ENCODE measurements at places on chromosomes 1 and 21.

DNA sequence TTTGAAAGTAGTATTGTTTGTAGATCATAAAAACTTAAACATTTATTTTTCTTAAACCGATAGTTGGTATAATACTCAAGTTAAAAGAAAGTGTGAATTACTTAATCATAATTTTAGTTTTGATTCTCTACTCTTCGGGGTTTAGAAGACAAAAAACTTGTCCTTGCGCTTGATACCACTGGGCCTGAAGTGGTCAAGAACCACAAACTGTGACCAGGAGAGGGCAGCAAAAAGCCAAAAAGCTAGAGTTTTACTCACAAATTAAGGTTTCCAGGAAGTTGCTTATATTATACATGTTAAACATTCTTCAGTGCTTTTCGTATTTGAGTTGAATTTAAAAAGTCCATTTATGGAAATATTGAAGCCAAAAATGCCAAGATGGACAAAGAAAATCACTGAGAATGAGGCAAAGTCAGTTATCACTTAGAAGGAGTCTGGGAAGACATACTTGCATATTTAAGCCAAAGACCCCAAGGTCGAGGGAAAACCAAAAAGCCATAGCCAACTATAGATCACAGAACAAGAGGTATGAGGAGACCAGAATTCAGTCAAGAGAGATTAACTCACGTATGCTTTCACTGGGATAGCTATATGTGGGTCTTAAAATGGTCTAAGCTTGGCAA is 34.2 kb downstream of the EFCAB7 start:
- DNase-seq: peak; percentile 56

DNA sequence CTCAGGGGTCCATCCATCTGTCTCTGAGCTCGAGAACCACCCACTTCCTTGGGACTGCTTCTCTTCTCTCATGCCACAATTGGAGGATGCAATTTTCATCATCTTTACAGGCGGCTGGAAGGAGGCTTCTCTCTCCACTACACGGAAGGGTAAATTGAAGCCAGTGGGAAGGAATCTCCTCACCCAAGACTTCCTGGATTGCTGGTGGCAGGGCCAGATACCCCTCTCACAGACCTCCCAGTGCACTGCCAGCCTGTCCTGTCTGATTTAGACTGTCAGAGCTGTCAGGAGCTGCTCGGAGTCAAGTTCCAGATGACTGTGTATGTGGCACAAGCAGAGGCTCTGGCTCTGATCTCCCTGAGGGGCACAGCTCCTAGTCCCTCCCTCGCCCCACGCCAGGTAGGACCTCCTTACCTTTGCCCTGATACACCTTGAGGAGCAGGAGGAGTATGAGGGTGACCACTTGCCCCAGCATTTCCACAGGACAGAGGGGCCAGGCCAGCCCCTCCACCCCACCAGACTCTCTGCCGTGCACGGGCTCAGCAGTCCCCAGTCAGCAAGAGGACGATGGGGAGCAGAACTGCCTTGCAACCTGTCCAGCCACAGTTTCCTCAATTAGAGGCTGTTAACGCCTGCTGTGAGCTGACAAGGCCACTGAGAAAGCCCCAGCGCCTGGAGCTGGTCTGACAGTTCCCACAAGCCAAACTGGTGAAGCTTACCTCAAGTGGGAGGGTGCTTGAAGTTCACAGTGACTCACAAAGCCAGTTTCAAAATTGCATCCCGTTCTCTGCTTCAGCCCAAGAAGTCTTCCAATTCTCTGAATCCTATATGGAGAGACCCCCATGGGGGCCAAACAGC is at the start of gene CD244:
Gene CD244 (minus strand): TSS at position 685 of the 858 bp plus-strand sequence. CDS start 210 bp downstream, at position 475.
- DNase-seq: no peak

DNA sequence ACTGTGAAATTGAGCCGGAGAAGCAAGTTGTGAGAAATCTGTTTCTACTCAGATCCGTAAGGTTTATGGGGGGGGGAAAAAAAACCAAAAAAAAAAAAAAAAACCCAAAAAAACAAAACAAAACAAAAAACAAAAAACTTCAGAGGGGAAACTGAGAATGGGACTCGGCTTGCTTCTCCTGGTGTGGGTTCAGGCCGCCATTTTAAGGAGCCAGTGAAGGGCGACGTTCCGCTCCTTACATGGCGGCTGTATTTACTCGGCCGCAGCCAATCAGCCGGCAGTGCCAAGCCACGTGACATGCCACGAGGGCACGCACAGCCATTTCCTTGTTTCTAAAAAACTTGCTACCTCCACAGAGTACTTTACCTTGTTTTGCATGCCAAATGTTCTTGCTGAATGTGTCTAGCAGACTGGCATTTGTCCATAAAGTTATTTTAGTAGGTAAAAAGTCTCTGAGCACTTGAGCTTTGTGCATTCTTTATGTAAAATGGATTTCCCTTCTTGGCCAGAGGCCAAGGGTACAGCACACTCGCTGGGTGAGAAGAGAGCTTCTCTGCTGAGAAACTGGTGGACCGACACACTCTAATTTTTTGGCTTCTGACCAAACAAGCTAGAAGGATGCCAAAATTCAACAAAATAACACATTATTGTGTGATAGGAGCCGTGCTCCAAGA is 101.8 kb downstream of the NFIA start:
- peak; percentile 37 for DNase-seq

GRCh38 chr1:219413536-219413935 is 199.4 kb downstream of the ZC3H11B start:
- no peak for DNase-seq

GRCh38 chr1:58287894-58288623 is 258.5 kb downstream of the OMA1 start:
- peak; percentile 22 for DNase-seq

GRCh38 chr1:58397187-58397820 is 149.2 kb downstream of the OMA1 start:
- DNase-seq: no peak

- no peak for DNase-seq
Observed at GRCh38 chr1:114820392-114820791, 34.3 kb upstream of the SYCP1 start.

DNA sequence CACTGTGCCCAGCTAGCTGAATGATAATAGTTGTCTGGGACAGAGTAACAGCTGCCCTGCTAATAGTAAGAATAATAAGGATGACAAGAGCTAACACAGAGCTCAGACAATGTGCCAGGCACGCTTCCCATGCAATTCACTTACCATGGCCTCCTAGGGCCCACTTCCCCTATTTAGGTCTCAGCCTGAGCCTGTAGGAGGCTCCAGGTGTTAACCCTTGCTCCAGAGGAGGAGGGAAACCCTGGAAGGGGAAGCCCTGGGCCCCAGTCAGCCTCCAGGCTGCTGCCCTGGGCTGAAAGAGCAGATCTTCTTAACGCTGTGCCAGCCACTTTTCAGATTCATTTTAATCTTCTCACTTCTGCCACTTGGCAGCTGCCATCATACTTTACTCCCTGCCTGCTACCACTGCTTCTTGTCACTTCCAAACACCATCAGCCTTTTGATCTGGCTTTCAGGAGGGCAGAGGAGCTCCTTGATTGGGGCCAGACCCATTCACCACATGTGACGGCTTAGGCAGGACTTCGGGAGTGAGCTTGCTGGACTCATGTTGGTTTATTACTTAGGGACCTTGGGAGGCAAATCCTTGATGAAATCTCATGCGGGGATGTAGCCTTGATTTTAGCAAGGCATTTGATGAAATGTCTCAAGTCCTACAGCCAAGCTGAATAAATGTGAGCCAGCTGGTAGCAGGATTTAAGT is 66.7 kb upstream of the PARP1 start:
- DNase-seq: no peak

GRCh38 chr1:47810964-47811682 is 186.1 kb downstream of the TRABD2B start:
- no peak for DNase-seq

DNA sequence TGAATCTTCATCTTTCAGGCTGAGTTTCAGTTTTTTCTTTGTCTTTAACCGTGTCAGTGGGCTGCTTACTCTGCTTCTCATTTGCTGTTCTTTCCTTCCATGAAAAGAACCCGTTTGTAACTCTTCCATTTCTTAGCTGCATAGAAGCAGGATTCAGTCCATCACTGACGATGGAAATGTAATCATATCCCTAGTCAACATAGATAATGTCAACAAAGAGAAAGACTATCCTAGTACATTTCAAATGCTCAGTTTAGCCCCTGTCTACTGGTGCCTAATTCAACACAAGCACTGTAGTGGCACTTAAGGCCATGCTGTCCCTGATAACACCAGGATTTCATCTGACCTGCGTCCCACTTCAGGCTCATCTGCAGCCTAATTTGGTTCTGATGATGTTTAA is 376 bp downstream of the GBP1 start:
- DNase-seq: no peak

DNA sequence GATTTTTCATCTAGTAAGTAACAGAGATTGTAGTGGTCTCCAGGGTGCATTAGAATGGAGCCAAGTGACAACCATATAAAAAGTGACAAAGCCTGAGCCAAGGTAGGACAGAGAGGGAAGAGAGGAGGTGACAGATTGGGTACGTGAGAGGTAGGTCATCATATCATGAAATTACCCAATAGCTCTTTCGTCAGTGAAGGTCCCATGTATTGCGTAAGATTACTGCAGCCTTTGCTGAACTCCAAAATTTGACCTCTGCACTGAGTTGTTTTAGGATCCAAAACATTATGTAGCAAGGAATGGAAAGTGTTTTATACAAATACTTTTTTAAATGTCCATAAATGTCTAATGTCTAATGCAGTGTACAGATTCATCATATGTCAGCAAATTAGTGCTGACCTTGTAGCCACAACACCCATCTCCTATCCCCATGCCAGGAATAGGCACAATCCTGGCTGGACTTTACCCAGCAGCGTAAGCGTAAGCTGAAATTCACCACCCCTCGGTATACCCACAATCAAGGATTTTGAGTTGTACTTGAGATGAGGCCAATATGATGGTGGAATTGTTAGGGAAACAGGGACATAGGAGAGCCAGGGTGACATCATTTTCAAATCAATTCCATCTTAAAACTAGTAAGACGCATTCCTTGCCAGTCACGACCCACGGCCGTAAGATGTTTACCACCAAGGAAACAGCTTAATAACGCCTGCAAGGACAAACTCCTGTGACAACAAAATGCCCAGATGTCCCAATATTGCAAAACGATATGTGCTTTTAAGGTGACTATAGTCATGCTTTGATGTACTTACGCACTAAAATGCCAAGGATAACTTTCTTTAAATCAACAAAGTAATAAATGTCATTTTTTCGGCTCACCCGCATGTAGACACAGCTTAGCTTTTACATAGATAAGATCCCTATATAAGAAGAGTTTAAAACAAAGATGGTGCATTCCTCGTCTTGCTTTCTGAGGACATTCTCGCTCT is 38.1 kb upstream of the GREM2 start:
- DNase-seq: no peak

DNA sequence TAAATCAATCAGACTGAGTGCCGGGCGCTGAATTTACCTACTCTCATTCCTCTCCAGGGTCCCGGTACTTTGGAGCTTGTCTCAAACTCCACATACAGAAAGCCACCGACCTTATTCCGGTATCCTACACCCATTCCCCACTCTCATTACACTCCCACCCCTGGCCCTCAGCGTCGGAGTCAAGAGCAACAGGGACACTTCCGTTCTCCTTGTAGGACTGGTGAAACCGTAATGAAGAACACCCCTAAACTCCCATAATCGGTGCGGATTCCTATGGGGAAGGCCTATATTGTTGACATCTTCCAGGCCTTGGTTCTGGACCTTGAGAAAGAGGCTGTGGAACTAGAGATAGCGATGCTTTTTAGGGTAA is 798 bp downstream of the ZBED6 start:
- DNase-seq: peak; percentile 24

- DNase-seq: peak; percentile 56
Observed at GRCh38 chr1:179105393-179105792, 23.5 kb downstream of the TOR3A start.

DNA sequence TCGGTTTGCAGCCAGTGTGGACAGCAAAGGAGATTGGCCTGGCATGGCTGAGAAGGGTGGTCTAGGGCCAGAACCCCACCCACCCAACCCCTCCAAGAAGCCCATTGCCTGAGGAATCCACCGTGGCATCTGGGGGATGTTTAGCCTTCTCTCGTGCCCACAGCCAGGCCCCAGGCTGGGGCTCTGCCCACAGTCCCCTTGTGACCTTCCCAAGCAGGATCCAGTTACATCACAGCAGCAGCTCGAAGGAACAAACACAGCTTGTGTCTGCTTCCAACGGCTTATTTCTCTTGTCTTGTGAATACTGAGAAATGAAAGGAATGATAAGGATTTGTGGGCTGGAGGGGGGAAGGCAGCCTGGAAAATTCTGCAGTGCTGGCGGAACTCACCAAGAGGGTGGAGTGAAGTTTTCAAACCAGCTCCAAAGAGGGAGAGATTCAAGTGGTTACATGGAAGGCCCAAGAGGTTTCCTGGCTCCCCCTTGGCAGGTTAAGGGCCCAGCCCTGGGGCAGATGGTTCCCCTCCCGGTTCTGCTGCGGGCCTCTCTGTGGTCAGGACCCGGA is 61.6 kb downstream of the DHRS3 start:
- DNase-seq: no peak

DNA sequence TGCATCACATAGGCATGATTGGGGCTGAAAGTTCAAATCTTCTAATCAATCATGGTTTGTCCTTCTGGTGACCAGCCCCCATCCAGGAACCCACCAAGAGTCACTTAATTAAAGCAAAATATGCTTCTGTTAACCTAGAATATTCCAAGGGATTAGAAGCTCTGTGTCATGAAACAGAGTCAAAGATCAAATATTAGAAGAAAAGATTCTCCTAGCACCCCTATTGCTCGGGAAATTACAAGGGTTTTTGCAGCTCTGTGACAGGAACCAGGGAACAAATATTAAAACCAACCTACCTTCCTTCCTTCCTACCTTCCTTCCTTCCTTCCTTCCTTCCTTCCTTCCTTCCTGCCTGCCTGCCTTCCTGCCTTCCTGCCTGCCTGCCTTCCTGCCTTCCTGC is 31.8 kb upstream of the ACTN2 start:
- no peak for DNase-seq

- DNase-seq: no peak
Observed at GRCh38 chr1:208235982-208236761, 8.0 kb downstream of the PLXNA2 start.

GRCh38 chr1:147723691-147724323 is 36.6 kb downstream of the GJA5 start:
- DNase-seq: peak; percentile 72

GRCh38 chr21:38777531-38777930 is 28.2 kb upstream of the ETS2 start:
- no peak for DNase-seq

DNA sequence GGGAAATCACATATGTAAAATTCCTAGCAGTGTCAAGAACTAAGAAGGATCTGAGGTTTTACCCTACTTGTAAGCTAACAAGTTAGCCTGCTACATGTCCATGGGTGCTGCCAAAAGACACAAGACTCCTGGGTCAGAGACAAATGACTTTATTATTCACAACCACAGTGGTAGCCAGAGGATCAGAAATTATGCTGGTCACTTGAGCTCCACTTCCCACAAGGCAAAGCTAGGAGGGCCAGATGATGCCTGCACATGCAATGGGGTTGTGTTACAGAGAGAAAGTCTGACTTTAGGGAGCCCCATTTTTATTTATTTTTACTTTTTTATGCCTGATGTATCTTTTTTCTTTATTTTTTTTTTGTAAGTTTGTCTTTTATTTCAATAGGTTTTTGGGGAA is 136.8 kb downstream of the S1PR1 start:
- no peak for DNase-seq

All from HEK293T (cell line).